ENCODE measurements at places on chromosomes 3 and 15.

GRCh38 chr3:65827076-65827475 lies 211.6 kb downstream of the MAGI1 start:
- no peak for DNase-seq

DNA sequence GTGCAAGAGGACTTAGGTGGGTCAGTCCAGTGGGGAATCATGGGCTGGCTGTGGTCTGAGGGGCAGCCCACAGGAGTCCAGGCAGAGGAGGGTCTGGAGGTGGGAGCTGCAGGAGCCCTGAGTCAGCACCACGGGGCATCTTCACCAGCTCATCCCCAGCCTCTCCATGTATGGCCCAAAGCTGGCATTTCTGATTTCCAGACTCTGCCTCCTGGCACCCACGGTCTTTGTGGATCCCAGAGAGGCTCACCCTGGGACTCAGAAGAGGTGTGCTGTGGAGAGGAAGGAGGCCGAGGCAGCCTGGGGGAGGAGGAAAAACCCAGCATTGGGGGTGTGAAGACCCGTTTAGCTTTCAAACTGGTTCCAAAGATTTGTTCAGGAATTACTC lies 64.5 kb upstream of the KLF13 start:
- no peak for DNase-seq

GRCh38 chr15:36943508-36944361 lies 156.6 kb downstream of the MEIS2 start:
- no peak for DNase-seq

- DNase-seq = no peak
These were observed 248.4 kb downstream of the MYRIP start for GRCh38 chr3:40057786-40058185.

- no peak for DNase-seq
These were observed 465.6 kb upstream of the TPRG1 start for GRCh38 chr3:188706176-188706575.

DNA sequence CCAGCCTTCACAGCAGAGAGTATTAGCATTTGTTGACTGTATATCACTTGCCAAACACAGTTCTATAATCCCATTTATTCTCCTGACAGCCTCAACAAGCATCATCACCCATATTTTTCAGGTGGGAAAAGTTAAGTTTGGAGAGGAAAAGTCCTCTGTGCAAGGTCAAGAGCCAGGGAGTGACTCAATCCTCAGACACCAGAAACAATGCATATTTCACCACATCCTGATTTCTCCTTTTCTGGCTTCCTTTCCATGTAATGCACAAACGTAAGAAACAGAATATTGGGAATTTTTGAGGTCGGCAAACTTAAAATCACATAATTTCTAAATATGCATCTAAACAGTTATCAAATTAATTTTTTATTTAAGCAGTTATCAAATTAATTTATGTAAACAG lies 116.0 kb upstream of the GADL1 start:
- DNase-seq = no peak

DNA sequence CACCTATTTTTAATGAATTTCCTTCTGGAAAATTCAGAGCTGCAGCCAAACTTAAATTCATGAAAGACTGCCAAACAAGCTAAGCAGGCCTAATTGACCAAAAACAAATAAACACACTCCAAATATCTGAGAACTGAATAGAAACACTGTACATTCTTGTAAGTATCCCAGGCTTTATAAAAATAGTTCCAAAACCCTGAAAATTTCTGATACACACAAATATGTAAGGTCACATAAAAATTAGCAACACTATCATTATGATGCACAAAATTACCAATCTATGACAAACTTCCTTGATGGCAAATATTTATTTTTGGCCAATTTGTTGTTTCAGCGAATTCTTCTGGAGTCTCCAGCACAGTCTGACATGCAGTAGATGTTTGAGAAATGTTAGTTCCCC lies 117.9 kb upstream of the UBE2E2 start:
- no peak for DNase-seq

DNA sequence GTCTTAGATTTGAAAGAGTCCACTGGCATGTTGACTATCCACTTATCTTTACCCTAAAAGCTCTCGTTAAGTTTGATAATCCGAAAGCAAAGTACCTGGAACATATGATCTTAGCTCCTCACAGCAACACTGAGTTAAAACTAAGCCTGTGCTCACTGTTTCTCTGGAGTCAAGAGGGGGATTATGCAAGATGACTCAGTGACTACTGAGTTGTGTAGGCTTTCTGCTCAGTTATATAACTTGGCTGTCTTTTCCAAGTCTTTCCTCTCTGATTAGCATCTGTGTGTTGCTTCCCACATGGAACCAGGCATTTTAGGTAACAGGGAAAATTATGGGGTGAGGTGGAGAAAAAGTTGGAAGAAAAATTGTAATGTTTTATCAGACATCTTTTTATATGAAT lies 31.2 kb upstream of the MYO5C start:
- no peak for DNase-seq

- peak; percentile 20 for DNase-seq
These were observed 22.5 kb upstream of the BFSP2 start for GRCh38 chr3:133377396-133377795.

- no peak for DNase-seq
These were observed 379.9 kb upstream of the RBMS3 start for GRCh38 chr3:28901018-28901417.

DNA sequence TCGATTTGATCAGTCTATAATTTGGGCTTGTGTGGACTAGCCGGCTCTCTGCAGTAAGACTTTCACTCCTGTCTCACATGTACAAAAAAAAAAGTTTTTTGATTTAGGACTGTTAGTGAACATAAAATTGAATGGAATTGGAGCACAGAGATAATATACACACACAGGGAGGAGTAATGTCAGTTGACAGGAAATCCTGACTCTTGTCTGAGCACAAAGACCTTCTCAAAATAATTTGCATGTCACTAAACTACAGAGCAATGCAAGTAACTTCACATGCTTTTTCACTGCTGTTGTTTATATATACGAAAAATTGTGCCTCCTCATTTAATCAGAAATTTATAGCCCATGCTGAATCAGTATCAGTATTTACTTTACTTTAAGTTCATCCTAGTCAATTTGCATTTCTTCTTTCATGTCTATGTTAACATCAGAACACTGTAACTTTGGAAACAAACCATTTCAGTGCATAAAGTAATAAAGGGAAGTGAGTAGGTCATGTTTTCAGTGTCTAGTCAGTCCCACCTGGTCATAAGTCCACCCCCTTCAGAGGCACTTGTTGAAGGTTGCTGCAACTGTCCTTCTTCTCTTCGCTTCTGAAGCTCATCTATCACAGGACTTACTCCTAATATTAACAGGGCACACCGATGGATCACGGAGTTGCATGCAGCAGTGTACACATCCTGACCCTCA lies 115.8 kb downstream of the FBXL22 start:
- DNase-seq = no peak

DNA sequence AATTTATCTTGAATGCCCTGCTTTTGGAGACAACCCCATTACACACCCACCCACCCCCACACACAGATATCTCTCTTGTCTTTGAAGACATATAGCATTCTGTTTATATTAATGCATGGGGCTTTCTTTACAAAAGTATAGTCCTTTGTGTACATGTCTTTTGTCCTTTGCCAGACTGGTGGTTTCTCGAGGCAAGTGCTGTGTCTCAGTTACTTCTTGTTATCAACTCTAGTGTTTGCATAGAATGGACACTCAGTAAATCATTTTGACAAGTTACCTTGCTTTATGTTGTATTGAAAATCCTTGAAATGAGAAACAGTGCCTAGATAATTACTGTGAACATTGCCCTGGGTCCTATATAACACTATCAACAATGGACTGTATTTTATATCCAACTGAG lies 33.9 kb downstream of the KBTBD8 start:
- no peak for DNase-seq

DNA sequence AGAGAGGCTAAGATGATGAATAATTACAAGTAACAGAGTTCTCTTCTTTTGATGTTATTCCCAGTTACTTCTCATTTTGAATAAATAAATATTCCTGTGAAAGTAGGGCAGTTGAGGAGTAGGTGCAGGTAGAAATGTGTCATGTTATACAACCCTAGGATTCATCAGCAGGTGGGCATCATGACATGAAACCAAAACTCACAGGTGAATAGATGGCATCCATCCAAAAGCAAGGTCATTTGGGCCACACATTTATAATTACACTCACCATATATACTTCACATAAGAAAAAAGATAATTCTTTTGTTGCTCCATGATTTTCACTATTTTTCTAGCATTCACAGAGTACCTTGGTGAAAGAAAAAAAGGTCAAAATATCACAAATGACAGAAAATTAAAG lies 273.6 kb downstream of the ZBBX start:
- DNase-seq = no peak

DNA sequence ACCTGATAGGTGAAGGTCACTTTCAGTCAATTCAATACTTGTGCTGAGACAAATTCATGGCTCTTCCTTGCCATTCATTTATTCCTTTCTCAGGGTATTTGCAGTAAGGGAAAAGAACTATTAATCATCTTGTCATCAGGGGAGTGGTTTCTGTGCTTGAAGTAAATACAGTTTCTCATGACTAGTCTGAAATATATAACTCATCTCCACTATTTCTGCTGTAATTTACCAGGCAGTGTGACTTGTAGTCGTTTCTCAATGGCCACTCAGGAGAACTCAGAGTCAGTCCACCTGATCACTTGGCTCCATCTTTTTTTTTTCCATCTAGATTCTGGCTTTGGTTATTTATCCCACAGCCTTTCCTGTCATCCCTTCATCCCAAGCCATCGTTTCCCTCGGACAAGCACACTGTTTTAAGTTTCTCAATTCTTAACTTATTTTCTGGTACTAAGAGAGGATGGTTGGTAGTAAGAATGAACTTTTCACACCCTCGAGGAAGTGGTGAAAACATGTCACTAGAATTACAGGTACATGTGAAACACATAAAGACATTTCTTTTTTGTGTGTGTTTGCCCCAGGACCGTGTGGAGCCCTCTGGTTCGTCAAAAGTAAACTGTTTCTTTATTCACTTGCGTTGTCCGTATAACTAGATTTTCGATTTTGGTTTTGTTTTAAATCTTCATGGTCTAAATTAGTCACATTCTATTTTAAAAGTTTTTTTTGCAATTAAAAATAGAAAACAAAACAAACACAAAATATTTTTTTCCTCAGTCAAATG lies 620.2 kb downstream of the ZBBX start:
- DNase-seq = no peak

- no peak for DNase-seq
These were observed 182.2 kb downstream of the NAALADL2 start for GRCh38 chr3:175041369-175041768.

- DNase-seq = no peak
These were observed 1.9 kb downstream of the ARHGAP31 start for GRCh38 chr3:119295816-119296726.
